ENCODE measurements at places on chromosomes 1 and 21. TPM values are rescaled to one million over a fixed set of nuclear protein-coding genes. Genes with fewer than 3 reads are reported as not detected.

Gene MAP10
- total RNA-seq = 2.5 TPM

Gene ATP1A2
- 3.5 TPM for total RNA-seq

Gene KCND3
- total RNA-seq = 0.43 TPM

Gene RPE65
- total RNA-seq = 0.91 TPM

Gene RIMS3
- 4.3 TPM for total RNA-seq

Gene ADGRB2
- 25.1 TPM for total RNA-seq

Gene TNFRSF8
- total RNA-seq = 0.22 TPM

Gene RNF207
- 7.4 TPM for total RNA-seq

Gene NFASC
- total RNA-seq = 26.7 TPM

- H3K4me1 ChIP-seq = no peaks in the 10 kb centered on the region
- no peak overlapping the region for H3K27ac ChIP-seq
- no peaks in the 10 kb centered on the region for H3K36me3 ChIP-seq
- no peaks in the 10 kb centered on the region for H3K27me3 ChIP-seq
Measured at GRCh38 chr1:97877307-97877706, 43.5 kb downstream of the DPYD start.

- no peak overlapping the region for H3K27ac ChIP-seq
- peak; percentile 5 for DNase-seq
- H3K36me3 ChIP-seq = no peaks in the 10 kb centered on the region
- no peaks in the 10 kb centered on the region for H3K27me3 ChIP-seq
- H3K4me1 ChIP-seq = peaks cover 8% of the 10 kb centered on the region
- no peak overlapping the region for H3K4me3 ChIP-seq
Measured at GRCh38 chr1:53616927-53617326, 122.0 kb downstream of the GLIS1 start.

DNA sequence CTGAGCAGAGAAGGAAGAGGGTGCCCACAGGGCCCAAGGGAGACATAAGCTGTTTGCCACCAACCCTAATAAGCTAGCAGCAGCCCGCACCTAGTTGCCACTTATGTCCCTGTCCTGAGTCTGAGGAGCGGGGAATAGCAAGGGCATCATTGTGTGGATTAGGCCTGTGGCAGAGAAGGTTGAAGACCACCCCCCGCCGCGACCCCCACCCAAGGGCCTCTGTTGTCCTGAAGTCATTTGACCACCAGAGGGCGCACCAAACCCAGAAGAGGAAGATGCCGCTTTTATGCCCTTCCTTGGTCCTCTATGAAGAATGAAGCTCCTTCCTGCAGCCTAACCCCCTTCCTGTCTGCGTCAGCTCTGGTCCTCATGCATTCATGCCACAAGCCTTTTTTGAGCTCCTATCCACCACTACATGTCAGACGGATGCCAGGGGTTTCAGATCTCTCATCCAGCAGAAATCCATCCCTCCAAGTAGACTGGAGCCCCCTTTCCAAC lies 16.6 kb downstream of the RHBG start:
- H3K4me3 ChIP-seq = no peak overlapping the region
- DNase-seq = peak; percentile 18
- H3K27ac ChIP-seq = no peak overlapping the region
- H3K27me3 ChIP-seq = peaks cover 22% of the 10 kb centered on the region
- H3K36me3 ChIP-seq = no peaks in the 10 kb centered on the region

GRCh38 chr1:109365642-109366204 lies 32.0 kb downstream of the SORT1 start:
- peaks cover 5% of the 10 kb centered on the region for H3K36me3 ChIP-seq
- DNase-seq = no peak
- no peaks in the 10 kb centered on the region for H3K27me3 ChIP-seq
- peaks cover 22% of the 10 kb centered on the region for H3K4me1 ChIP-seq

- H3K27ac ChIP-seq = peak within 1 kb of the TSS; percentile 83
- H3K4me3 ChIP-seq = peak within 1 kb of the TSS; percentile 96
- peaks cover 18% of the 10 kb centered on the region for H3K36me3 ChIP-seq
Measured at GRCh38 chr1:16440470-16441281, at the start of gene NECAP2. Gene NECAP2, plus strand, starts transcription at chr1:16440724. Its CDS starts 38 bp downstream, at chr1:16440762.

DNA sequence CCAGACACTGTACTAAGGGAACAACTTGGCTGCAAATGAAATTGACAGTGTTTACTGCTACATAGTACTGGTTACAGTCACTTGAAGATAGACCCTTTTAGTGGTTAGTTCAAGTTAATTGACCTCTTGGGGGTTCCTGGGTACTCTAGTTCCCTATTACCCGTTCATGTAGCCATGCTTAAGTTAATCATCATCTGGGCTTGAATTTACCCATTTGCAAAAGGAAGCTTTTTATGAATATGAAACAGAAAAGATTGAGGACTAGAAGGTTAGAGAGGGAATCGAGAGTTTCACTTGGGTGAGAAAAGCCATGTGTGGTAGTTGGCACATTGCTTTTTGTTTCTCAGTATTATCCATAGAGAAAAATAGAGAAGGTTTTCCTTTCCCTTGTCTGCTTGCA lies 2.7 kb downstream of the MIA3 start:
- peaks cover 8% of the 10 kb centered on the region for H3K4me1 ChIP-seq
- DNase-seq = no peak
- no peaks in the 10 kb centered on the region for H3K27me3 ChIP-seq
- H3K4me3 ChIP-seq = no peak overlapping the region
- H3K27ac ChIP-seq = no peak overlapping the region
- peaks cover 8% of the 10 kb centered on the region for H3K36me3 ChIP-seq

- no peaks in the 10 kb centered on the region for H3K27me3 ChIP-seq
- no peaks in the 10 kb centered on the region for H3K36me3 ChIP-seq
- no peak for DNase-seq
Measured at GRCh38 chr1:232873412-232873811, 68.2 kb downstream of the MAP10 start.

- peaks cover 4% of the 10 kb centered on the region for H3K4me1 ChIP-seq
- no peak overlapping the region for H3K27ac ChIP-seq
- DNase-seq = no peak
- H3K4me3 ChIP-seq = no peak overlapping the region
Measured at GRCh38 chr1:232367293-232367692, 262.6 kb downstream of the SIPA1L2 start.

DNA sequence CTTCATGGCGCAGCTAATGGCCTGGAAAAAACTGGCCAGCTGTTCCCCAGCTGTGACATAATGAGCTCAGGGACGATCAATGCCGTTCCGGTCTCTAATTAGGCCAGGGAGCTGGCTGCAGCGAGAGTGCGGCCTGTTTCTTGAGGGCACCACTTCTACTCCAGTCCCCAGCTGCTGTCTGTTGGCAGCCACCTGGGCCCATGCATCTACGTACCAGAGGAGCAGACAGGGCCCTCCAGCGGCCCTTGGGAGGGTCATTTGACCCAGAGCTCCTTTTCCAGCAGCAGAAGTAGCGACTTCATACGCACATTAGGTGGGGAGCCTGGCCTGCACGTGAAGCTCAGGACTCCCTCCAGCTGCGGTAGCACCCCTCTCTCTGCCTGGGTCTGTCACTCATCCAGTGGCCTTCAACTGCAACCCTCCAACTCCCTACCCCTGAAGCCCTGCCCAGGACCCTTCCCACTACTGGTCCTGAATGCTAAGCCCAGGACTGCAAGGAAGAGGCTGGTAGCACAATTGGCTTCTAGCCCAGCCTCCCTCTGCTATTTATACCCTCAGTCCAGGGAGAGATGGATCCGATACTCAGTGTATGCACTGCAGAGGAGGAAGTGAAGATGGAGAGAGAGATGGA lies 9.1 kb upstream of the GPR61 start:
- no peaks in the 10 kb centered on the region for H3K36me3 ChIP-seq
- no peak overlapping the region for H3K4me3 ChIP-seq
- peaks cover 10% of the 10 kb centered on the region for H3K27me3 ChIP-seq

DNA sequence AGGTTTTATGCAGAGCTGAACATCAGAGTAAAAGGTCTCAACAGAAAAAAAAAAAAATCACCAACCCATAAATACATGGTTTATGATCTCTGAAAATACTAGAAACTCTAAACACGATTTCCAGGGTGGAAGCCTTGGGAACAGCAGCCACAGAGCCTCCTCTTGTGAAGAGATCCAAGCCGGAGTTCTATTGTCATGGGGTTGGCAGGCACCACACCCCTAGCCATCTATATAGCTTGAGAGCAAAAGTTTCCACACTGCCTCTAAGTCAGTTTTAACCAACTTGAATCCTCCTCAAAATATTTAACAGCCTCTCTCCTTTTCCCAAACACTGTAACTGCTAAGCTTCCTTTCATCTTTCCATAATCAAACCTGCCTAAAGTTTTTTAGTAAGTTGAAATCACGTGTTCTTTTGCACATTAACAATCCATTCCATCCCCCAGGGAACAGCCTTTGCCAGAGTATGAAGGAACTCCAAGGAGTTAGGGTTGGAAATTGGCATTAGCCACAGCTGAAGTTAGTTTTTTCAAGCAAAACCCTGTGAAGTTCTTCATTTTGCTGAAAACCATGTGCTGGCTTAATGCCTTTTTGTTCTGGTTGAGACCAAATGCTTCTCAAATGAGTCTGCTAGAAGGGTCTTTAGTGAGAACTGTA lies 13.8 kb upstream of the SEC16B start:
- H3K36me3 ChIP-seq = no peaks in the 10 kb centered on the region
- DNase-seq = peak; percentile 12
- peak overlapping the region; percentile 66 for H3K27ac ChIP-seq
- peaks cover 11% of the 10 kb centered on the region for H3K4me1 ChIP-seq

GRCh38 chr1:102241431-102242338 lies 245.0 kb upstream of the OLFM3 start:
- H3K36me3 ChIP-seq = no peaks in the 10 kb centered on the region
- no peak for DNase-seq
- no peaks in the 10 kb centered on the region for H3K4me1 ChIP-seq

DNA sequence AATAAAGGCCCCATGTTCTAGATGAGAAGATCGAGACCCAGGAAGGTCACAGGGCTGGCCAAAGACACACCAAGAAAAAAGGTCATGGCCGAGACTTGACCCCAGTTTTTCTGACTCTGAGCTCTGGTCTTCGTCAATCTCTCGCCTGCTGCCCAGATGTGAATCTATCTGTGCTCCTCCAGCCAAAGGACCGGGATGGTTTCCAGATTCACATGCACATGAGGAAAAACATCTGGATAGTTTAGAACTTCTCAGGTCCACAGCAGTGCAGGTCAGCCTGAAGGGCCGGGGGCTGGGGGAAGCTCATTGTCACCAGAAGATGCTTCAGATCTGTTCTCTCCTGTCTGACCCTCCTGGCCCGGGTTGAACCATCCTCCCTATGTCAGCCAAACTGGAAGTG lies 49.0 kb downstream of the KCNN3 start:
- H3K27ac ChIP-seq = no peak overlapping the region
- peaks cover 9% of the 10 kb centered on the region for H3K27me3 ChIP-seq
- no peaks in the 10 kb centered on the region for H3K4me1 ChIP-seq
- H3K36me3 ChIP-seq = no peaks in the 10 kb centered on the region

DNA sequence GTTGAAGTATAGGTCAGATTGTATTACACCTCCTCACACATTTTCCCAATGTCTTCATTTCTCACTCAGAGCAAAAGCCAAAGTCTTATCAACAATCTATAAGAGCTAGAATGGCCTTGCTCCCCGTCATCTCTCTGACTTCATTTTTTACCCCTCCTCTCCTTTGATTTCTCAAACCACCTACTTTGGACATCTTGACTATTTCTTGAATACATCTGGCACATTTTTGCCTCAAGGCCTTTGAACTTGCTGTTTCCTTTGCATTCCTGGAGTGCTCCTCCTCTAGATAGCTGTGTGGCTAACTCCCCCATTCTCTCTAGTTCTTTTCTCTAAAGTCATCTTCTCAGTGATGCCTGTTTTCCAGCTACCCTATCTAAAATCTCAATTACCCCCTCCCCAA lies 7.2 kb upstream of the XCL2 start:
- H3K27ac ChIP-seq = no peak overlapping the region
- H3K4me1 ChIP-seq = no peaks in the 10 kb centered on the region
- no peaks in the 10 kb centered on the region for H3K27me3 ChIP-seq
- no peaks in the 10 kb centered on the region for H3K36me3 ChIP-seq
- no peak overlapping the region for H3K4me3 ChIP-seq

GRCh38 chr1:64983110-64983509 lies 16.8 kb upstream of the JAK1 start:
- H3K4me1 ChIP-seq = peaks cover 5% of the 10 kb centered on the region
- H3K36me3 ChIP-seq = no peaks in the 10 kb centered on the region
- H3K27me3 ChIP-seq = no peaks in the 10 kb centered on the region
- DNase-seq = peak; percentile 67
- H3K4me3 ChIP-seq = no peak overlapping the region

DNA sequence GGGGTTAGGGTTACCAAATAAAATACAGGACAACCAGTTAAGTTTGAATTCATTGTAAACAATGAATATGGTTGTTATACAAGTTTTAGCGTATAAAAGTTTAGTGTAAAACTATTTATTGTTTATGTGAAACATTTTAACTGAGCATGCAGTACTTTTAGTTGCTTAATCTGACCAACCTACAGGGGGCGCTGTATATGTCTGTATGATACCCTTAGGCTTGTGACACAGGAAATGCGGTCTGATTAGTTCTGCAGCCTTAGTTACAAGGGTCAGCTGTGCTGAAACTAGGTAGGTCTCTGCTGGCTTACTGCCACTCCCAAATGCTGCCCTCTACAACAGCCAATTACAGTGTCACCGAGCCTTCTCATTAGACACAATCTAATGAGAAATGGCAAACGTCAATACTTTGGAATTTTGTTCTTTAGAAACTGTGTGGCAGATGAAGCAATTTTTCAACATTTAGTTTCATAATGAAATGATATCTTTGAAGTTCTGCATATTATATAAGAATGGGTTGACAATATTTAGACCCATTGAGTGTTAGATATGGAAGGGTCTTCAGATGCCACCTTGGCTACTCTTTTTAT lies 56.2 kb downstream of the NTNG1 start:
- H3K4me1 ChIP-seq = no peaks in the 10 kb centered on the region
- DNase-seq = no peak
- no peak overlapping the region for H3K4me3 ChIP-seq
- no peaks in the 10 kb centered on the region for H3K36me3 ChIP-seq

GRCh38 chr1:93207211-93207610 lies 26.7 kb downstream of the CCDC18 start:
- no peak overlapping the region for H3K27ac ChIP-seq
- no peaks in the 10 kb centered on the region for H3K27me3 ChIP-seq
- DNase-seq = no peak
- H3K4me3 ChIP-seq = no peak overlapping the region
- no peaks in the 10 kb centered on the region for H3K4me1 ChIP-seq

DNA sequence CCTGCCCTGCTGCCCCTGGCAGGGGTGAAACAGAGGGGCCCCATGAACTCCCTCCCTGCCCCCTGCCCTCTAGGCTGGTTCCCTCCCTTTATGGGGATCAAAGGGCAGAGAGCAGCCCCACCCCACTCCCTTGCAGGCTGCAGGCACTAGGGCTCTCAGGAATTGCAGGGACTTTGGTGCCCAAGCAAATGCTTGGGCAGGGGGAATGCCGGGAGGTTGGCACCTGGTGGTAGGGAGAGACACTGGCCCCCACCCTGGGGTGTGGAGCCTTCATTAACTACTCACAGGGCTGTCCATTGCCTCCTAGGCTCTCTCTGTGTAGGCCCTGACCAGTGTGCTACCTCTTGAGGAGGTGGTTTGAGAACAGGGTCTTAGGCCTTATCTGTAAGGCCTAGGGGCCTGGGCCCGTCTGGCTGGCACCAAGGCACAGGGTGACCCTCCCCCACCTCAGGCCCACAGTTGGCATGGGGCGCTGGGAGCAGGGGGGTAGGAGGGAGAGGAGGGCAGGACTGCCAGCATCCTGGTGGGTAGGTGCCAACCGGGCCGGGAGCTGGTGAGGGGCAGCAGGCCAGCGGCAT lies 4.7 kb downstream of the ZBTB7B start:
- no peak overlapping the region for H3K27ac ChIP-seq
- H3K4me1 ChIP-seq = peaks cover 15% of the 10 kb centered on the region
- no peak overlapping the region for H3K4me3 ChIP-seq
- no peaks in the 10 kb centered on the region for H3K36me3 ChIP-seq
- no peak for DNase-seq
- no peaks in the 10 kb centered on the region for H3K27me3 ChIP-seq

GRCh38 chr1:182368903-182369302 lies 22.7 kb downstream of the GLUL start:
- H3K27ac ChIP-seq = no peak overlapping the region
- H3K36me3 ChIP-seq = no peaks in the 10 kb centered on the region
- DNase-seq = no peak
- no peak overlapping the region for H3K4me3 ChIP-seq
